Right cardiac atrium (tissue), 5 donors: ENCODE measurements at places on chromosomes 11 and 22. TPM values are rescaled to one million over a fixed set of nuclear protein-coding genes. Genes with fewer than 3 reads are reported as not detected.

GRCh38 chr22:26393929-26394328, 35.1 kb upstream of the ASPHD2 start:
- DNase-seq: no peak

DNA sequence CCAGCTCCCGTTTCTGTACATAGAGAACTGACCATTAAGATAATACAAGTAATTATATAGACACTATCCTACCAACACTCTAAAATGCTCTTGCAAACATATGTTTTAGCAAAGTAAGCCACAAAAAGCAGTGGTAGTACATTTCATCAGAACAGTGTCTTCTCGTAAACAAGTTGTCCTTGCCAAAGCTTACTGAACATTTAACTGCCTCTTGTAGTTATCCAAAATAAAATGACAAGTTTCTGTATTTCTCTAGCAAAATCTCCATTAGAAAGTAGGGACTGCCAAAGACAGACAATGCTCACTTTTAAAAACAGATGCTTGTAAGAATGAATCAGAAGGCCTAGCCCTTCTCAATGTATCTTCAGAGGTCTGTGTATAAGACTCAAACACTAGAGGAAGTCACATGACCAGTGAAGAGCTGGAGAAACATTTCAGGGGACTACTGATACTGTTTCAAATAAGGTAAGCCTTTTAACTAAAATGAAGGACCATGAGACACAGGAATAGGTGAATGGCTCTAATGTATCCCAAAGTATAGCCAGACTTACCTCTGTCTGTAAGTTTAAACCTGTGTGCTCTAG, 7.8 kb upstream of the ZC3H12C start:
- DNase-seq: no peak

Gene TMEM151A
- 0.20 TPM for total RNA-seq

DNA sequence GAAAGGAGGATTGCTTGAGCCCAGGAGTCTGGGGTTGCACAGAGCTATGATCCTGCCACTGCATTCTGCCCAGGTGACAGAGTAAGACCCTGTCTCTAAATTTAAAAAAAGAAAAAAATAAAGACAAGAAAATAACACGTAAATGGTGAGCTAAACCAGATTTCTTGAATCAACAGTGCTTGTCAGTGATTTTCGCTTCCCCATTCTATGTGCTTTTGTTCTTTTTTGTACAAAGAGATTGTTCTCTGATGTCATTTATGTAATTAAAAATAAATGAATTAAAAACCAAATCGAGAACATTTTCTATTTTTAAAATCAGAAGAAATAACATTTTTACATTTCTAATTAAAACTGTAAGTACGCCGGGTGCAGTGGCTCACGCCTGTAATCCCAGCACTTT, 19.8 kb upstream of the SLC29A2 start:
- DNase-seq: no peak

- DNase-seq: no peak
Measured at GRCh38 chr11:31690041-31690440, 121.1 kb downstream of the PAX6 start.

Gene FOLH1
- 0.56 TPM for total RNA-seq

DNA sequence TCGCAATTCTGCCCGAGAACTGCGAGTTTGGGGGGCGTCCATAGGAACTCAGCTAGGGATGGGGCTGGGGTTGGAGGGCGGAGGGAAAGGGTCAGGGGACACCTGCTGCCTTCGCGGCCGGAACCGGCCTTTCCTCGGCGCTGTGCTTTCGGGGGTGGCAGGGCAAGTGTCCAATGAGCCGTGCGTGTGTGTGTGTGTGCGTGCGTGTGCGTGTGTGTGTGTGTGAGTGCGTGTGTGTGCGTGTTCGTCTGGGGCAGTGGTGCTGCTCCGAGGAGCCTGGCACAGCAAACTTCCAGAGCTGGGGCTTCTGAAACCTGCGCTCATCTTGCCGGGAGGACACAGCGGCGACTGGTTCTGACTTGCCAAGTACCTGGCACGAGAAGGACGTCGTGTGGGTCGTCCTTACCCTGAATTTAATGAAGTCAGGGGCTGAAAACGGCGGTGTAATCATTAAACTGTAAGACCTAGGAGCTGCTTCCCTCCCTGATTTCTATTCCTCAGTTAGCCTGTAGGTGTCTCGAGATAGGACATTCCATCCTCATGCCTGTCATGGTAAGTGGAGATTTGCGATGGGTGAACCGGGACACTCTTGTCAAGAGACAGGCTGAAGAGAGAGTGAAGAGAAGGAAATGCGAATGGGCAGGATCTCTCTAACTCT, 27.0 kb upstream of the AMOTL1 start:
- DNase-seq: peak; percentile 68

DNA sequence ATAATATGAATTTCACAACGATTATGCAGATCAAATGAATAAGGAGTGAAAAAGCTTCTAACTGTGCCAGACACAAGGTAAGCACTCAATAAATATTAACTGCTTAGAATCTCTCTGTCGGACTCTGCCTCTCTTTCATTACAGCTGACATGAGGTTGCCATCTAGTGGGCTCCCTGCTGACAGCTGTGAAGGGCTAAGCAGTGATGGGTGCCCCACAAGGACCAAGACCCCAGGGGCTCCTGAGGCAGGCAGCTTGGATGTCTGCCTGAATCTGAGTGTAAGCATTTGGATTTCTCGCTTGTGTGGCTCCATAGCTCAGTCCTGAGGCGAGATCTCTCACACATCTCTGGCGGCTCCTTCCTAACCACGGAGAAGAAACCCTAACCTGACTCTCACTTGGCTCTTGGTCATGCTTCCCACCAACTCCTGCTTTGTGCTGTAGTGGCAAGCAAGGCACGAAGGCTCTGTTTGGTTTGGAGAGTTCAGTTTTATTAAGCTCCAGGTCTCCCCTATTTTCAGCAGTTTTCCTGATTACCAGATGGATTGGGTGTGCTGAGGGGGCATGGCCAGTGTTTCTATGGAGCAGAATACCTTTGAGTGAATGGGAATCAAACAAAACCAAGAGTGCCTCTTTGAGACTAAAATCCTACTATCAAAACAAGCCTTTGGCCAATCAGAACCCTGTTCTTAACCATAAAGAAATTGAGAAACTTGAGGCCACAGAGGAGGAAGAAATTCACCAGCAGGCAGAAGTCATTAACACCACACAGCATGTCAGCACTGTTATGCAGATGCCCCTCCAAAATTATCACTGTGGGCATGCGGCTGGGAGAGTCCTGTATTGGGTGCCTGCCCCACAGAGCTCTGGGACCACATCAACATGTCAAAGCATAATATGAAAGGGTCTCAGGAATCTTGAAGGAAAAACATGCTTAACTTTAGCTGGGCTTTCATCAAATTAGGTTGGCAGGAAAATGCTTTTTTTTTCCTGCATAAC, 152.8 kb upstream of the NTM start:
- no peak for DNase-seq

Gene C22orf31
- total RNA-seq: not detected

Gene NCF4
- 6.6 TPM for total RNA-seq

DNA sequence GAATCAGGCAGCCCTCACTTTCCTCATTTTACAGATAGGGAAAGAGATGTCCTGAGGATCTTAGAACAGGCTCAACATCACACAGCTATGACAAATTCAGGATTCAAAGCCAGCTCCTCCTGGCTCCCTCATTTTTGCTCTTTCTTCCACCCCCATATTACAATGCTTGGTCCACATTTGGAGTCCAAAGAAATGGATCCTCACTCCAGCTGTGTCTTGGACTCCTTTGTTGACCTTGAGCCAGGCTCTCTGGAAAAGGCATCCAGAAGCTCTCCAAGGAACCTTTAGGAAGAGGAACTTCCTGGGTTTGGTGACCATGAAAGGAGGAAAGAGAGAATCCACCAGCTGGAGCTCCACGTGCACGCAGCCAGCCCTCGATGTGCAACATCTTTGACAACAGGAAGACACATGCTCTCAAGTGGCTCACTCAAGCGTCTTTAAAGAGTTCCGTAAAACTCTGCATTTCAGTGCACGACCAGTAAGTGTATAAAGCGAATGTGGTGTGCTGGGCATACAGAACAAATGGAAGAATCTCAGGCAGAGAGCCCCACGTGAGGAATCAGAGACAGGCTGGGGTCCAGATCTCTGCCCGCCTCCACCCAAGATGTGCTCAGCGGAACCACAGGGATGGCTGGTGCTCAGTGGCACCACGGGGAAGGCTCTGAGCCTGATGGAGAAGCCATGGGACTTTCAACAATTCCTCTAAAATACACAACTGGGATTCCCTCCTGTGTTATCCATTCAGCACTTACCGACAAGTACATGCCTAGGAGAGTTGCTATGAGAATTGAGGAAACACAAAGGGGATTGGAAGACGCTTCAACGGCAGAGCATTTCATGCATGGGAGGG, 48.4 kb downstream of the ISX start:
- no peak for DNase-seq

Gene NLRP10
- not detected for total RNA-seq

DNA sequence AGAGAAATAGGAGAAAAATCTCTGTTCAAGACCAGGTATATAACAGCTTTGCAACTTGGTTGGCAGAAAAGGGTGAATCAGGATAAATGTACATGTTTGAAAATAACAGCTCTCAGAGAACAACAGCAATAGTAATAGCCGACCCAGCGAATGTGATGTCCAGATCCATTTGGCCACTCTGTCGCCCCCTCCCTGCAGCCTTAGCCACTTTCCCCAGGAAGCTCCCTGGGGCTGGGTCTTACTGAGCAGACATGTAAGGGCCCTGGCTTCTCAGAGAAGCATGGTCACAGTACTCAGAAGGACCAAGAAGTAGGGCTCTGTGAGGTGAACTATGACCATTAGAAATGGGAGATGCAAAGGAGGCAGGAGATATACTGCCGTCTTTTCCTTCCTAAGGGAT, 154.1 kb upstream of the SNX19 start:
- no peak for DNase-seq

Gene OR5L1
- not detected for total RNA-seq

GRCh38 chr11:44805596-44805995, 78.8 kb downstream of the TSPAN18 start:
- DNase-seq: no peak

Gene TREH
- not detected for total RNA-seq

DNA sequence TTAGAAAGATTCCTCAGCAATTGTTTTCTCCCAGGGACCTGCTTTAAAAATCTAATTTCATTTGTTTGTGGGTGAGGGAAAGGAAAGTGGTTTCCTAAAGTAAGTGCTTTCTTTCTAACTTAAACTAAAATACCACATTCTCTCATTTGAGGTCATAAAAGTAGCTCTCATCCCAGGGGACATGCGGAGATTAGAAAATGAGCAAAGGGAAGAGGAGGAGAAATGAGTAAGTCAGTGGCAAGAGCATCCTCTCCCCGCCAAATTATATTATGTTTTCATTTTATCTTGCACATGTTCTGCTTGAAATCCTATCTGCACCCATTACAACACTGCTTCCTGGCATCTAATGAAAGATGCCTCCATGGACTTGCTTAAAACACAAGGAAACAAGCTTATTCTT, 191.4 kb downstream of the ARHGAP42 start:
- no peak for DNase-seq

DNA sequence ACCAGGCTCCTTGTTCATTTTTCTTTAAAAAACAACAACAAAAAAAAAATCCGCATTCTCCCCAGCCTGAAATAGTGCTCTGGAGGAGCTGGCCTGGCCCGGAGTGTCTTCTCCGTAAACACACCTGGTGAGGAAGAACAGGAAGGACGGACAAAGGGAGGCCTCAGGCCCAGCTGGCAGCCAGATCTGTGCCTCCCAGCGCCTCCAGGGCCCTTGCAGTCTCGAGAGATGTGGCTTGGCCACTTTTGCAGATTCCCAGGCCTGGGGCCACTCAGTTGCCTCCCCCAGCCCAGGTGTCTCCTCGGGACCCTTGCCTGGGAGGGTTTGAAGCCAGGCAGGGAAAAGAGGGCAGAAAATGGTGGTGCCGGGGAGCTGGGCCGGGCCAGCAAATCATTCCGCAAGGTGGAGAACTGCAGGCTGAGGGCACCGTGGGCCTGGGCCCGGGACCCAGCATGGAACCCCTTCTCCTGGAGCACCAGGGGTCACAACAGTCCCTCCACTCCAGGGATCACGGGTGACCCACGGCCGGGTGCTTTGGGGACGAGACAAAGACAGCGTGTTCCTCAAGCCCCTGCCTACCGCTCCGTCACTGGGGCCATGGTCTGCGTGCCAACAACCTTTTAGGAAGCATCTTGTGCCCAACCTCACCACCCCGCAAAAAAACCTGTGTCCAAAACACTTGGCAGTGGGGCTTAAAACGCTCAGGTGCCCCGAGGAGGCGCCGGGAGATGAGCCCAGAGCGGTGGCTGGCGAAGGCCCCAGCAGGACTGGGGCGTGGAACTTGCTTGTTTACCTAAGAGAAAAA, 67.1 kb upstream of the WNT7B start:
- peak; percentile 73 for DNase-seq

Gene LINC01488
- total RNA-seq: 0.17 TPM

GRCh38 chr11:37666960-37667359, 1068.9 kb upstream of the RAG2 start:
- DNase-seq: no peak

Gene SERHL2
- 4.9 TPM for total RNA-seq
